ENCODE measurements at places on chromosomes 1 and 21.

DNA sequence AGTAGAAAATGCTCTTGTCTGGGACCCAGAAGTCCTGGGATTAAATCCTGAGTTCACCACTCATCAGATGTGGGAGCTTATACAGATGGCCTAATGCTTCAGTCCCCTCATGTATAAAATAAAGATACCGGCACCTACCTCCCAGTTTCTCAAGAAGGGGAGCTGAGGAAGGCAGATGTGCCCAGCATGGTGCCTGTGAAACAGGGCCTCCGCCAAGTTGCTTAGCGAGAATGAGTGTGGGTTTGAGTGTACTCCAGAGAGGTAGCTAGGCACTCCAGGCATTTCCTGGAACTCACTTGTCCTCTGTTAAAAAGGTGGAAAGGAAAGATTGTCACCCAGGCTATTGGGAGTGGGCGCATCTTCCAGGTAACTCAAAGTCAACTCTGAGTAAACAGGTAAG lies 37.8 kb downstream of the IER5 start:
- DNase-seq, result no peak

DNA sequence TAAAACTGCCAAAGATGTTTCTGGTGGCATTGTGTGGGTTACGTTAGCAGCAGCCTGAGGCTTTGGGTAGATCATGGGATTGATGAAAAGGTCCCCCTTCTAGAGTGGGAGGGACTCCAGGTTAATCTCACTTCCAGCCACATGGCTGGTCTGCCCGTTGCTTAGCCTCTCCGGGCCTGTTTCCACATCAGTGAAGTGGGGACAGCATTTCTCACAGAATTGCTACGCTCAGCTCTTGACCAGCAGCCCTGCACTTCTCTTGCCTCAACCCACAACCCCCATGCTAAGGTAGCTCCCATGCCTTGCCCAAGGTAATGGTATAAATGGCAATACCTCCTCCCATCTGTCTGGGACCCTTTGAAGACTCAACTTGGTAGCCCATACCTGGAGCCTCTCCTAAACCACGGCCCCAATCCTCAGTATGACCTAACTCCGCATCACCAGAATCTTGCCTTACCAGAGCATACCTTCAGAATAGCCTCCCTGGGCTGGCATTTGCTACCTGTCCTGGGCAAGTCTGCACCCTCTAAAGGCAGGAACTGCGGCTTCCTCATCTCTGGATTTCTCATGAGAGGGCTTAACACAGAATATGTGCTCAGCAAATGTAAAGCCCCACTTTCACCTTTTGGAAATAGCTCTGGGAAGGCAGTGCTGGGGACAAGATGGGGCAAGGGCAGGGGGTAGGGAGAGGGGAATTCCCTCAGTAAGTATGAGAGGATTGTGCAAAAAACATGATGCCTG lies 10.9 kb upstream of the GUCA2A start:
- no peak for DNase-seq

GRCh38 chr1:116483481-116484309 lies 87.1 kb downstream of the CD58 start:
- no peak for DNase-seq

GRCh38 chr1:13667691-13668090 lies 32.3 kb upstream of the PRDM2 start:
- DNase-seq, result no peak

DNA sequence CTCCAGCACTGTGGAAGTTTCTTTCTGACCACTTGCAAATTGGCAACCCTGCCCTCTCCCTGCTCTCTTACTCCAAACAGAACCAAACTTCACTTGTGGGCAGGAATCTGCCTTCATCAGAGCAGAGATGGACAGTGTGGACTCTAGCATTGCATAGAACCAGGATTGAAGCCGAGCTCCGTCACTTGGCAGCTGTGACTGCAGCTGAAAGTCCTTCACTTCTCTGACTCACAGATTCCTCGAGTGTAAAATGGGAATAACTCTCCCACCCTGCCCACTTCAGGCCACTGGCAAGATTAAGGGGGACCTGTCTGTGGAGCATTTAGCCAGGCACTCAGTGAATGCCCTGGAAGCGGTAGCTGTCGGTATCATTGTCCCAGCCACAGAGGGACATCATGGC lies 75.7 kb upstream of the ZBTB40 start:
- DNase-seq, result no peak

- no peak for DNase-seq
These were observed 5.4 kb upstream of the IGSF8 start for GRCh38 chr1:160103658-160104408.

- DNase-seq, result no peak
These were observed 74.4 kb upstream of the ZNF648 start for GRCh38 chr1:182135946-182136345.

GRCh38 chr1:202367271-202367670 lies 18.8 kb downstream of the PPP1R12B start:
- no peak for DNase-seq

GRCh38 chr1:19815801-19816736 lies 986 bp upstream of the RNF186 start:
- DNase-seq, result no peak

GRCh38 chr1:229590119-229590518 lies 31.6 kb upstream of the ABCB10 start:
- no peak for DNase-seq

DNA sequence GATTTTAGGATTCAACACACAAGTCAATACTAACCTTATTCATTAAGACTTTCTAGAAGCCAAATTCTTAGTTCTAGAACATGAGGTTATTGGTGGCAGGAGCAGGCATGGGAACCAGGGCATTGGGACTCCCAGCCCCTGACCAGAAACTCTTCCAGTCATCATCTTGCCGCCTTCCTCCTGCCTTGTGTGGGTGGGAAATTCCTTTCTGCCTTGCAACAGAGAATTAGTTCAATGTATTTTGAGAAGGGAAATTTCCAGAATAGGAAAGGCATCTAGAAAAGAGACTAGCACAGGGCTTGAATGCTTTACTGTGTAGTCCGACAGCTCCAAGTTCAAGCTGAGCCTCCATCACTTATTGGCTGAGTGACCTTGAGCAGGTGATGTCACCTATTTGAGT lies 8.7 kb downstream of the GRHL3 start:
- DNase-seq, result no peak

DNA sequence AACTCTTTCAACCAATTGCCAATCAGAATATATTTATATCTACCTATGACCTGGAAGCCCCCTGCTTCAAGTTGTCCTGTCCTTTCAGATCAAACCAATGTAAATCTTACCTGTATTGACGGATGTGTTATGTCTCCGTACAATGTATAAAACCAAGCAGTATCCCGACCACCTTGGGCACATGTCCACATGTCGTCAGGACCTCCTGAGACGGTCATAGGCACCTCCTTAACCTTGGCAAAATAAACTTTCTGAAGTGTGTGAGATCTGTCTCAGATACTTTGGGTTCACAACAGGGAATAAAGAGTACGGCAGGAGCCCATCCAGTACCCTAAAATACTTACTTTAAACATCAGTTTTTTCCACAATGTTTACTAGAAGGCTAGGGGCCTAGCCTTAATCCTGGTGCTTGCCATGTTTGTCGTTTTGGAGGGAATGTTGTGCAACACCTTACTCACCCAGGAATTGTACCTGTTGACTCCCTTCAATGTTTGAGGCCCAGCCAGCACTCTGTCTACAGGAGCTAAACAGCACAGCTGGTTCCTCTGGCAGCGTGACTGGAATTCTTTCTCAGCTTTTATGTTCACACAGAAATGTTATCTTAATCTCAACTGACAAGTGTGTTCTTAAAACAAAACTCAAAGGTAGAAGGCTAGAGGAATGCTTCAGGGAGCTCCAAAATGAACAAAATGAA lies 90.8 kb upstream of the USP25 start:
- no peak for DNase-seq

DNA sequence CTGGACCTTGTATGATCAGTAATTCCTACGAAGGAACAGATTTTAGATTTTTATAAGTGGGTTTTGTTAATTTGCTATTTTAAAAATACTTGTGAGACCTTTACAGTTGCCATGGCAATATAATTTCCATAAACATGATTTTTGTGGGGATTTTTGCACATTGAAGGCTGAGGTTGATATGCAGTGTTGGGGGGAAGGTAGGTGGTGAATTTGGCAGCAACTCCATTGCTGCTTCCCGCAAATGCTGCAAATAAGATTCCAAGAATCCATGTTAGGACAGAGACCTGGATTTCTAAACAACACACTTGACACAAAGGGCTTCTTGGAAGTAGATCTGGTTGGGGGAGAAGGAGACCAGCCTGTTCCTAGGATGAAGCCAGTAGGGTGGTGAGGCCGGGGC lies 18.2 kb downstream of the STUM start:
- DNase-seq, result no peak

- no peak for DNase-seq
These were observed 22.3 kb downstream of the ZBTB8B start for GRCh38 chr1:32487182-32487581.

GRCh38 chr1:9905010-9905409 lies 5.1 kb downstream of the CTNNBIP1 start:
- no peak for DNase-seq

- DNase-seq, result no peak
These were observed 150.3 kb downstream of the TNFSF18 start for GRCh38 chr1:172900376-172900997.

Measured in activated CD4-positive, alpha-beta T cell treated with anti-CD3 and anti-CD28 coated beads, Interleukin-2, amount 50 U/mL, for 16 hours (primary cell).